ENCODE measurements at places on chromosomes 1 and 21.

DNA sequence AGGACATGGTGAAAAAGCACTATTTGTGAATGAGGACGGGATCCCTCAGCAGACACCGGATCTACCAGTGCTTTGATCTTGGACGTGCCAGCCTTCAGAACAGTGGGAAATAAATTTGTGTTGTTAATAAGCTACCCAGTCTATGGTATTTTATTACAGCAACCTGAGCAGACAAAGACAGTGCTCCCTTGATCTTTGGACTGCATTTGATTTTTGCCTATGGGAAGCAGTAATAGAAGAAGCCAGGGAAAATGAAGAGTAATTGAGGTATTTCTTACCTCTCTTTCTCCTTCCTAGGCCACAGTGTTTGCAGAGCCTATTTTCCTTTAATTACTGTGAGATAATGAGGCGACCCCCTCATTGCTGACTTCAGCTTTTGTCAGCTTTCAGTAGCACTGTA is 87.9 kb downstream of the PDE4B start:
- no peak for DNase-seq

DNA sequence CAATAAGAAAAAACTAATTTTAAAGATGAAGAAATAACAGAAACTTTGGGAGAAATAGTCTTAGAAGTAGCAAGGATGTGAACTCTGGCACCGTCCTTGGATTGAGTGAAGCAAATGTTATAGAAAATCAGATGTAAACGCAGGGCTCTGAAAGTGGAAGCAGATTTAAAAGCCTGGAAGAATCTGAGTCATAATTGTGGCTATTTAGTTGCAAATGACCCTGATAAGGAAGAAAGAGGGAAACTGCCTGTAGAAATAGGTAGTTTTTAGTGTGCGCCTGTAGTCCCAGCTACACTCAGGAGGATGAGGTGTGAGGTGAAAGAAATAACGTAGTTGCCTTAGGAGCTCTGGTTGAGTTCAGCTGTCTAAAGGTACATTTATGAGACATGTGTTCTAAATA is 101.0 kb downstream of the NGF start:
- DNase-seq: no peak

DNA sequence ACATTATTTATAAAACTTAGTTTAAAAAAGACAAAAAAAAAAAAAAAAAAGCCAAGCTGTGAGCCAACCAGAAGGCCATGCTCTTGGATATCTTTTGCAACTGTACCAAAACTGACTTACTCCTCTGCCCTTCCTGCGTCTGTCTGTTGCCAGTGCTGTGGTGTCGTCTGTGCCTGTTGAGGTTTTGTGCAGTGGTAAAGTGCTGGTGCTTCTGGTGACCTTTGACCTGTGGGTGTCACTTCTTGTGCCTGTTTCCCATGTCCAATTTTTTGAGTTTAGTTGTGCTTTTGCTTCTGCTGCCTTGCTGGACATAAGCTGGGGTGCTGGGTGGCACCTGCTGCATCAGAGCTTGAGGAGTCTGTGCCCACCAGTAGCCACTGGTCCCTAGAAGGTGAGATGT is 41.4 kb downstream of the RNF187 start:
- DNase-seq: no peak

DNA sequence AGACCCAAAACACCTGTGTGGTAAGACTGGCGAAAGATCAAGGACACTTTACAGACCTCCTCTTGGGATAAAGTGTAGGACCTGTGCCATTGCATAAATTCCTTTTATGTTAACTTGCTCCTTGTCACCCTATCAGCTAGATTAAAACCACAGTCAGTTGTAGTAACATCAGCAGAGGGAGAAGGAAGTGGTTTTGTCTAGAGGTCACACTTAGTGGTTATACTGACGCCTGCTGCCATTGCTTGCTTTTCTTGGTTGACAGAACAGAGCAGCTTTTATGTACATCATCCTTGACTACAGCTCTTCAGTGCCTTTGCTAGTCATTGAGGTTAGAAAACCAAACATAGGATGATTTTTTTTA is 101.4 kb downstream of the PBX1 start:
- no peak for DNase-seq

DNA sequence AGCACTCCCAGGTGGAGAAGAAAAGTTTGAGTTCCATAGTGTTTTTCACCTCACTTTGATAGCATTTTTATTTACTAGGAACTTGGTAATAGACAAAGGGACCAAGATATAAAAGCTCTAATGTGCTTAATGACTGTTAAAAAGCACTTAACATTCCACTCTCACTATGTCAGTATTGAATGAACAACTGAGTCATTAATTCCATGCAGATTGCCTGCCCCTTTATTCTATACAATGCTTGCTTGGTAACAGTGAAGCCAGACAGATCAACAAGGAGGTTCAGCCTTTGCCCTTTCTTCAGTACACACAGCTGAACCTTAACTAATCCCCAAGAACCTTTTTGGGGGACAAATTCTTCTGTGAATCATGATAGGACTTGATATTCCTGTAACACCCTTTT is 425.5 kb downstream of the NUF2 start:
- DNase-seq: no peak

- DNase-seq: no peak
These were observed 43.7 kb downstream of the SEC16B start for GRCh38 chr1:177926201-177926600.

GRCh38 chr1:224497714-224498573 is 63.3 kb upstream of the WDR26 start:
- peak; percentile 8 for DNase-seq

GRCh38 chr1:99766378-99766800 is at the start of gene FRRS1:
Gene FRRS1, minus strand, starts transcription at chr1:99766635. Its CDS starts 17,867 bp downstream, at chr1:99748768.
- no peak for DNase-seq

DNA sequence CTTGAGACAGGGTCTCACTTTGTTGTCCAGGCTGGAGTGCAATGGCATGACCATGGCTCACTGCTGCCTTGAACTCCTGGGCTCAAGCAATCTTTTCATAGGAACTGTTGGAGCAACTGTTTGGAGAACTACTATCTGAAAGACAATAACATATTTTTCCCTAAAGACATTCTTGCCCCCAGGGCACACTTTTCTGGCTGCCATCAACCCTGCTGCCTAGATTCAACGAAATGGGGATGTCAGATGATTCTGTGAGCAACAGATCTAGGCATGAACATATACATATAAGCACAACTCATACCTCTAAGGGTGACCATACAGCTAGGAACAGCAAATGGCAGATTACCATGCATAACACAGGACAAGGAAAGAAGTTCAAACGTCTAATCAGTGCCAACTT is 27.4 kb downstream of the JAK1 start:
- no peak for DNase-seq

- no peak for DNase-seq
These were observed 35.1 kb downstream of the MSTO1 start for GRCh38 chr1:155645034-155645598.

DNA sequence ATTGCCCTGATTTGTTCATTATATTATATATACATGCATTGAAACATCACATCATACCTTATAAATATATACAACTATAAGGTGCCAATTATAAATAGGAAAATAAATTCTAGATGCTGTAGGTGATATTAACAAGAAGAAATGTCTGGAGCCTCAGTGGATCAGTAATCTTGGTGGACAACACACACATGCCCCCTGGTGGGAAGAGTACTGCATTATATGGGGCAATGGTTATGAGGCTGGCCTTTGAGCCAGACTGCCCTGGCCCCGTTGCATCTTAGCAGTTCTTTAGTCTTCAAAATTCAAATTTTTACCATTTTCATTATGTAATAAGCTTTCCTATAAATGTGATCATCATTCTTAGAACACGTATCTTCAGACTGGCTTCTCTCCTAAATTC is 335.0 kb upstream of the GREM2 start:
- no peak for DNase-seq

- DNase-seq: no peak
These were observed 97.3 kb downstream of the SPSB1 start for GRCh38 chr1:9389968-9390367.

GRCh38 chr1:56188855-56189254 is 390.5 kb downstream of the PLPP3 start:
- DNase-seq: no peak

DNA sequence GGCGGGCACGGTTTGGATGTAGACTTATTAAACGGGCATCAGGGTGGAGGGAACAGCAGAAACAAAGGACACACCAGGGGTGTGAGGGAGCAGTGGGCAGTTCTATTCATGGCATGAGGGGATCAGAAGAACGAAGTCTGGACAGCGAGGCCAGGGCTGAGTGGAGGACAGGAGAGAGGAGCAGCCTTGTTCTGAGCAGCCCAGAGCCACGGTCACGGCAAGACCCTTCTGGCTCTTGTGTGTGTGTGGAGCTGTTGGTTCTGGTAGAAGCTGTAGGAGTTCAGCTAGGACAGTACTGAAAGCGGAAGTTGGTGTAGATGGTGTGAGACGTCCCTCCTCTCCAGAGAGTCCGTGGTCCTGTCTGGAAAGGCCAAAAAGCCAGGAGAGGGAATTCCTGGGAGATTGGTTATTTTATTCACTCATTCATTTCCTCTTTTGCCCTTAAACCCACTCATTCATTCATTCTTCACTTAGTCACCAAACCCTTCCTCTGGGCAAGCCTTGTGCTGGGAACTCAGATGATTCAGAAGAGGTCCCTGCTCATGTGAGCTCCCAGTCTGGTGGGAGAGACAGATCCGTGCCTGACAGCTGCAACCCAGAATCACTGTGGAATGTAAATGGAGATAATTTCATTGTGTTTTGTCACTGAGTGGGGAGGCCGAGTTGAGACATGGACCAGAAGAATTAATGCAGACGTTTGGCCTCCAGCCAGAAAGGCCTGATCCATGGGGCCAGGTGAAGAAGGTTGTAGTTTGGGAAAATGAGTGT is 4.1 kb upstream of the ACOT11 start:
- DNase-seq: no peak

DNA sequence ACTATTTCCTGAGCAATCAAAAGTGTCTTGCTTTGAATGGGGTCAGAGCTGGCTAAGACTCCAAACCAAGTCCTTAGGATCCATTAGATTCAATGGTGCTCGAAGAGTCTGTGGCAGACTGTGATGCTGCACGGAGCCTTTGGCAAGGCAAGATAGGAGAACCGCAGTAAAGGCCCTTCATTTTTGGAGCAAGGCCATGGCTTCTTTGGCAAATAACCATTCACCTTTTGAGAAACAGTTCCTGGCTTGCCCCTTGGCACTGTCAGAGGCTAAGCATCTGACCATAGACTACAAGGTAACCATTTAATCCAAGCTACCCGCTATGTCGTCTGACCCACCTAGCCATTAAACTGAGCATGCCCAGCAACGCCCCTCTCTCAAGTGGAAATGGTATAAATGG is 45.2 kb downstream of the EDN2 start:
- DNase-seq: no peak

DNA sequence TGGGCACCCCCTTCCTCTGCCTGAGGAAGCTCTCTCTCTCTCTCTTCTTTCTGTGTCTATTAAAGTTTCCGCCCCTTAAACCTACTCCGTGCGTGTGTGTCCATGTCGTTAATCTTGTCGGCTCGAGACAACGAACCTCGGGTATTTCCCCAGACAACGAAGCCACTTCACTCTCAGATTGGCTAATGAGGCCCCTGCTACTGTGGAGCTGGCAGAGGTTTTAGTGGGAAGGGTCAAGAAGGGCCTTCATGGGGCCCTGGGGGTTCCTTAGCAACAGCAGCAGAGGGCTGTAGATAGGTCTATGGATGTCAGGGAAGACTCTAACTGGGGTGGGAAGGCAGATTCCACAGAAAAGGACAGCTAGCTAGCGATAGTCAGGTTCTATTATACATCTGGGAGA is 239.8 kb upstream of the RAB4A start:
- no peak for DNase-seq

DNA sequence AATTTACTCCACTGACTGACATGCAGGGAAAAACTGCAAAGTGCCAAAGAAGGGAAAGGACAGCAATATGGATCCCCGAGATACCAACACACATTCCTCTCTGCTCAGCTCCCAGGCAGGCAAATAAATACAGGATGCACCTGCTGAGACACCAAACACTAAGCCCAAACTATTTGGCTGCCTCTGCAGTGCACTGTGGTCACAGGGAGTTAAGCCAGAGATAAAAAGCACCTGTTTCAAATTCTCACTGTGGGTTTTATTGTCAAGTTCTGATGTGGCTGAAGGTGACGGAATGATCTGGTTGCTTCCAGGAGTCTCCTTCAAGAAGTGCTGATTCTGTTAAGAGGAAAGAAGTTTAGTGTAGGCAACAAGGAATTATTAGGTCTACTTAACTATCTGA is 17.7 kb downstream of the TEX38 start:
- DNase-seq: no peak

DNA sequence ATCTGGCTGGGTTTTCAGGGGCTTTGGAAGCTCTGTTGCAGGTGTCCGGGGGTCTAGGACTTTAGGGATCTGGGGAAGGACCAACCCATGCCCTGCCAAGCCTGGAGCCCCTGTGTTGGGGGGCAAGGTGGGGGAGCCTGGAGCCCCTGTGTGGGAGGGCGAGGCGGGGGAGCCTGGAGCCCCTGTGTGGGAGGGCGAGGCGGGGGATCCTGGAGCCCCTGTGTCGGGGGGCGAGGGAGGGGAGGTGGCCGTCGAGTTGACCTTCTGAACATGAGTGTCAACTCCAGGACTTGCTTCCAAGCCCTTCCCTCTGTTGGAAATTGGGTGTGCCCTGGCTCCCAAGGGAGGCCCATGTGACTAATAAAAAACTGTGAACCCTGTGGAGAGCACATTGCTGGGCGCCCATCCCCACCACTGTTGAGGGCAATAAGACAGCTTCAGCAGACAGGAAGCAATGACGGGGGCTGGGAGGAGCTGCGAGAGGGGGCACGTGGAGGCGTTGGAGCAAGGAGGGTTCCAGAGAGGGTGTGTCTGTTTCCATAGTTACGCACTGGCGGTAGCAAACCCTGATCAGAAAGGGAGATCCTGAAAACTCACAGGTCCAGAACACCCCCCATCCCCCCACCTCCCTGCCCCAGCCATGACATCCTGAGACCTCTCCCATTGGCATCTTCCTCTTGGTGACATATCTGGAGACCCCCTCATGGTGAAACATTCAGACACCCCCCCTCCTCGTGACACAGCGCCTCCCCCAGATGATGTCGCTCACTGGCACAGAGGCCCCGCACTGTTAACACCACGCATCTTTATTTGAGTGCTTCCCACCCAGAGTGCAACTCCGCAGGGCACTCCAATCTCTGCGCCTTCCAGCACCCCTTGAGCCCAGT is 8.4 kb downstream of the MYBPH start:
- DNase-seq: no peak
